ENCODE measurements at places on chromosomes 12 and 14. TPM values are rescaled to one million over a fixed set of nuclear protein-coding genes. Genes with fewer than 3 reads are reported as not detected.

DNA sequence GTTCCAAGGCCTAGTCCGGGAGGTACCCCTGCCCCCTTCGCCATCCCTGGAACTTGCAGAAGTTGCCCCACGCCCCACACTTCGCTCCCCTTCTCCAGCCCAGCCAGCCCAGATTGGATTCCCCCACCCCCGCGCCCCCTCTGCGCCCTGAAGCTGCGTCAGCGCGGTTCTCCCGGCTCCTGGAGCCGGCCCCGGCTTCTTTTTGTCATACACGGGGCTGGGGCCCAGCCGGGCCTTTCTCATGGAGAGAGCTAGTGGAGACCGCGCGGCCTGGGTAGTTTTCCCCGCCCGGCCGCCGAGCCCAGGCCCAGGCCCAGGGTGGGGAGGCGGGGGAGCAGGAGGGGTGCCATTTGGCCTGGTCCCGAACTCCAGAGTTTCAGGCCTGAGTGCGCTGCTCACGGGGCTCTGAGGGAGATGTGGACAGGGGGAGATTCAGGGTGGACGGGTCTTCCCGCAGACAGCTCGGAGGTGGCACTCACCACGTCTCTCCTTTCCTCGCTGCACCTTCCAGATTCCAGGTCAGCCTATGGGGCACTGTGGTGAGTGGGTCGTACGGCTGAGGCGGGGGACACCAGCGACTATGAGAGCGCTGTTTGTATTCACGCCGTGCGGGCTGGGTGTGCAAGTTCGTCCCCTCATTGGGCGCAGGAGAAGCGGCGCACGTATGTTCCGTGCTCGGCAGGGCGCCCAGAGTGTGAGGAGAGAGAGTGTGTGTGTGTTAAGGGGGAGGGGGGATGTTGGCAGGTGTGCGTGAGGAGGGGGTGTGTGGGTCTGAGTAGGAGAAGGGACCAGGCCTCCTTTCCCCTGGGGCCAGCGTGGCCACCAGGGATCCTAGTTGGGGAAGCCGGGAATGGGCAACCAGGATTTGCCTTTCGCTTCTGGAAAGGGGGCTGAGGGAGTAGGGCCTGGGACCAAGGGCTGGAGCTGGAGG lies 785 bp upstream of the LHX5 start:
- peak overlapping the region; percentile 57 for H3K4me3 ChIP-seq
- peaks cover 95% of the 10 kb centered on the region for H3K27me3 ChIP-seq

DNA sequence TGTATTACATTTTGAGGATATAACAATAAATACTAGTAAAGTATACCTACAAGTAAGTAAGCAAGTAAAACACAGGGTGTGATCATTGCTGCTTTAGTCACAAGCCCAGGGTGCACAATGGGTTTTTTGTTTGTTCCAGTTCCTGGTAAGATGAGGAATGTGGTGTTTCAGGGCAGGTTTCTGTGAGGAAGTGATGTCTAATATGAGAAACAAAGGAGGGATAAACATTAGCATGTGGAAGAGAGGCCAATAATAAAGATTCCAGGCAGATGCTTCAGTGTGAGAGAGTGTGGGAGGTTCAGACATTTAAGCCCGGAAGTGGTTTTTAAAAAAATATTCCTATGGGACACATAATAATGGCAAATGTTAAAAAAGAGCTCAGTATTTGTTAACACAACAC lies 808.1 kb upstream of the USP15 start:
- no peaks in the 10 kb centered on the region for H3K27me3 ChIP-seq
- H3K4me1 ChIP-seq = peaks cover 3% of the 10 kb centered on the region
- no peaks in the 10 kb centered on the region for H3K36me3 ChIP-seq
- no peak overlapping the region for H3K4me3 ChIP-seq
- no peak overlapping the region for H3K27ac ChIP-seq
- DNase-seq = no peak

Gene RNU4-1
- 3,277 TPM for total RNA-seq

GRCh38 chr14:96917442-96917963 lies 120.3 kb downstream of the VRK1 start:
- H3K4me1 ChIP-seq = no peaks in the 10 kb centered on the region
- no peak overlapping the region for H3K4me3 ChIP-seq
- H3K27ac ChIP-seq = no peak overlapping the region

DNA sequence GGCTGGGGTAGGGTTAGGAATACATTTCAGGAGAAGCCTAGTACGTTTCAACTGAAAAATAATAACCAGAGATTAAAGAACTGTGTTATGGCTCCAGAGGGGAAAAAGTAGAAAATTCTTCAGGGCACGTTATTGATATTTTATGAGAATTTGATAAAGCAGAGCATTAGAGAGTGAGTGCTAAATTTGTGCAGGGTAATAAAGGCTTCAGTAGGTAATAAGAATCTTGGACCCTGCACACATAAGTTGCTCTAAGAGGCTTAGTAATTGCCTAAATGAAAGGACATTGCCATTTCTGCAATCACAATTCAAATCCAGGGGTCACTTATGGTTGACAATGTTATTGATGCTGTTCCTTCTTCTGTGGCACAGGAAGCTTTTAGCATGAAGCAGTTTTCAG lies 439.4 kb upstream of the DCN start:
- H3K4me1 ChIP-seq = no peaks in the 10 kb centered on the region
- no peaks in the 10 kb centered on the region for H3K27me3 ChIP-seq
- no peak overlapping the region for H3K27ac ChIP-seq

DNA sequence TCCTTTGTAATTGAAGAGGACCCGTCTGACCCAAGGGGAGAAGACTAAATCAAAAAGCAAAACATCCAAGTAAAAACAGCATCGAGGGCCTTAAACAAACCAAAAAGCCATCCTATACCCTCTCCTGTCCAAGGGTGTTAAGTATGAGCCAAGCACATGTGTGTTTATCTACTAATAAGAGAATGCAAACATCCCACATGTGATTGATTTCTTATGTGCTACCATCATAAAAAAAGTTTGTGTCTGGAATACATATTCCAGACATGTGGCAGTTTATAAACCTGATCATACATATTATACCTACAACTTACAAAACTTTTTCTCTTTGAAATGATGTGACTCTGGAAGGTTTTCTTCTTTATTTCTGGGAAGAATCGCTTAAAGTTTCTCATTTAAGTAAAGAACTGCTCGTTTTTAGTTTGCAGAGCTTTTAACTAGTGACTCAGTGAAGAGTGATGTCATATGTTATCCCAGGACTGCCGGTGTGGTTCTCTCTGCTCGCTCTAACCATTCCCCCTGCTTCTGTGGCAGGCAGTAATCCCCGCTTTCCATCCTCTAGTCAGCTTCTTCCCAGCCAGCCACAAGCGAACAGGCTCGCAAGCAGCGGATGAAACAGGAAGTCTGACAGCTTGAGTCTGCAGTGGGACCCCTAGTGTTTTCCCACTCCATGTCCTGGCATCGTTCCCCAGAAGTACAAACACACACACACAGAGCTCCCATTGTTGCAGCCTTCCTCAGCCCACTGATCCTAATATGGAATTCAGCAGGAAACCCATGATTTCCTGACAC lies 431 bp upstream of the RHOJ start:
- H3K4me1 ChIP-seq = peaks cover 3% of the 10 kb centered on the region
- H3K4me3 ChIP-seq = no peak overlapping the region
- no peaks in the 10 kb centered on the region for H3K36me3 ChIP-seq
- H3K27ac ChIP-seq = no peak overlapping the region
- DNase-seq = peak; percentile 74

GRCh38 chr12:108193917-108194316 lies 64.8 kb downstream of the WSCD2 start:
- H3K27ac ChIP-seq = no peak overlapping the region
- DNase-seq = no peak
- no peaks in the 10 kb centered on the region for H3K36me3 ChIP-seq
- no peak overlapping the region for H3K4me3 ChIP-seq

- no peaks in the 10 kb centered on the region for H3K27me3 ChIP-seq
- H3K4me3 ChIP-seq = no peak overlapping the region
- no peaks in the 10 kb centered on the region for H3K36me3 ChIP-seq
- no peak for DNase-seq
These were observed 821.1 kb upstream of the FOXG1 start for GRCh38 chr14:27945512-27945911.

GRCh38 chr12:114841557-114842251 lies 157.7 kb upstream of the TBX3 start:
- no peaks in the 10 kb centered on the region for H3K36me3 ChIP-seq
- no peaks in the 10 kb centered on the region for H3K4me1 ChIP-seq
- DNase-seq = peak; percentile 82
- no peak overlapping the region for H3K27ac ChIP-seq
- no peaks in the 10 kb centered on the region for H3K27me3 ChIP-seq
